Activated naive CD4-positive, alpha-beta T cell treated with anti-CD3 and anti-CD28 coated beads, Interleukin-2, amount 50 U/mL, for 16 hours (primary cell): ENCODE measurements at places on chromosomes 6 and 20.

- DNase-seq, result no peak
These were observed 51.2 kb downstream of the LGSN start for GRCh38 chr6:63268574-63268973.

GRCh38 chr6:28747631-28748157 lies 176.1 kb downstream of the TRIM27 start:
- DNase-seq, result no peak

DNA sequence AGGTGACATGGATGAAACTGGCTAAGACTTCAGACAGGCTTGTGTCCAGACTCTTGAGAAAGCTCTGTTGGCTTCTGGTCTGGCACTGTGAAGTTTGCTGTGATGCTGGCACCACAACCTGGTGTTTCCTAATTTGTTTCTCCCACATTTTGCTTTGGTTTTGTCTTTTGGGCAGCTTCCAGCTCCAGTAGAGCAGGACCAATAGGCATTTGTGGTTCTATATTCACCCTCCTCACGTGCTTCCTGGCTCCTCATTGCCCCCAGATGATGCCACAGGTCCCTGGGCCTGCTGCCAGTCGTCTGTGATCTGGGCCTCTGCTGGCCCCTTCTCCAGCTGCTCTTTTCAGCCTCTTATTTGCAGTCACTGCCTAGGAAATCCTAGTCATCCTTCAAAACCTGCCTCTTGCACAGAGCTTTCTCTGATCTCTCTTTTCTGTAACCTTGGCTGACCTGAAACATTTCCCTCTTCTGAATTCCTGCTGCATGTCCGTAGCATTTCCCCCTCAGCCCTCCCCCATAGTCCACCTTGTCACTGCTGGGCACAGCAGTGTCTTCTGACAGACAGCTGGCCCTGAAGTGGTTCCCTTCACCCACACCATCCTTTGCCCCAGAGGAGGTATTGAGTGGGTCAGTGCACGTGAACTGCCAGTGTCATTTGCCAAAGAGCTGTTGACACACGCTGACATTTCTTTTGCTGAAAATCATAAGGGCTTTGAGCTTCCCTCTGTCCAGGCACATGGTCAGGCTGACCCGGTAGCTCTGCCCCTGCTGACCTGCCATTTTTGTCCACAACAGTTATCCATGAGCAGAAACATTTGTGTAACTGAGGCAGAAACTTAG lies 63.0 kb downstream of the PTPN1 start:
- no peak for DNase-seq

GRCh38 chr20:12989586-12990115 lies 19.1 kb upstream of the SPTLC3 start:
- no peak for DNase-seq

DNA sequence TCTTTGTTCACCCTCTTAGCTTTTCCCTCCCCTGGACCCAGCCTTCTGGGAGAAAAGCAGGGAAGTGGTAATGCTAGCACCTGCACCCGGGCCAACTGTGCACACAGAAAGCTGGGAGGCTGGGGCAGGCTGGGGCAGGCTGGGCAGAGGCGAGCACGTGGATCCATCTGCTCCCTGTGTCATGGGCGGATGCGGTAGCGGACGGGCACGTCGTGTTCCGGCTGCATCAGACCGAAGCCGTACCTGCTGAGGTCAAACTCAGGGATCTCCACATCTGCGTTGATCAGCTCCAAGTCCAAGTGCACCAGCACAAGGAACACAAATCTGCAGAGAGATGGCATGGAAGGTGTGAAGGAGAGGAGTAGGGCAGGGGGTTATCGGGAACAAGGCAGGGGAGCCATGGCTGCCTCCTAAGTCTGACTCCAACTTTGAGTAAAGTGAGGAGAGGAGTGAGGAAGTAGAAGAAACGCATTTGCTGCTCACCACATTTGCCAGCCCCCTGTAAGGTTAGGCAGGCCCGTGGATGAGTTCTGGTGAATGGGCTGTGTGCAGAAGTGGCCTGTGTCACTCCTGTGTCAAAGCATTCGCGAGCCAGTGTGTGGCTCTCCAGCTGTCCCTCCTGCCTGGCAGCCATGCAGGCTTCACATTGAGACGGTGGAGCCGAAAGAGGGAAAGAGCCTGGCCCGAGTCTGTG lies 25.4 kb upstream of the KCNB1 start:
- no peak for DNase-seq
